ENCODE measurements at places on chromosomes 1 and 21.

DNA sequence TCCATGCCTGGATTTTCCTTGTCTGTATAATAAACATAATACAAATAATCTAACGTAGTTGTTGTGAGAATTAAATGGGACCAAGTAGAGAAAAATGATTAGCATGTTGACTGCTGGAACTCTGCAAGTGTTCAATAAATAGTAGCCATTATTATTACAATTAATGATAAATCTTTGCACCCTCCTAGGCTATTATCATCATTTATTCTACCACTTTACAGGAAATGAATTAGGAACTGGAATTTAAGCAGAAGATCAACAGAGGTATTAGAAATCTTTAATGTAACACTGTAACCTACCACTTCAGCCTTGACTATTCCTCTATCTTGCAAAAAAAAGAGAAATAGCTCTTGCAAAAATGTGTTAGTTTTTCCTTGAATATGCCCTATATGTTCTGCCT is 61.9 kb upstream of the TTC39A start:
- no peak for DNase-seq

GRCh38 chr21:20004367-20004766 is 993.8 kb upstream of the NCAM2 start:
- no peak for DNase-seq

- DNase-seq = no peak
These were observed 75.3 kb downstream of the PEX14 start for GRCh38 chr1:10549904-10550664.

DNA sequence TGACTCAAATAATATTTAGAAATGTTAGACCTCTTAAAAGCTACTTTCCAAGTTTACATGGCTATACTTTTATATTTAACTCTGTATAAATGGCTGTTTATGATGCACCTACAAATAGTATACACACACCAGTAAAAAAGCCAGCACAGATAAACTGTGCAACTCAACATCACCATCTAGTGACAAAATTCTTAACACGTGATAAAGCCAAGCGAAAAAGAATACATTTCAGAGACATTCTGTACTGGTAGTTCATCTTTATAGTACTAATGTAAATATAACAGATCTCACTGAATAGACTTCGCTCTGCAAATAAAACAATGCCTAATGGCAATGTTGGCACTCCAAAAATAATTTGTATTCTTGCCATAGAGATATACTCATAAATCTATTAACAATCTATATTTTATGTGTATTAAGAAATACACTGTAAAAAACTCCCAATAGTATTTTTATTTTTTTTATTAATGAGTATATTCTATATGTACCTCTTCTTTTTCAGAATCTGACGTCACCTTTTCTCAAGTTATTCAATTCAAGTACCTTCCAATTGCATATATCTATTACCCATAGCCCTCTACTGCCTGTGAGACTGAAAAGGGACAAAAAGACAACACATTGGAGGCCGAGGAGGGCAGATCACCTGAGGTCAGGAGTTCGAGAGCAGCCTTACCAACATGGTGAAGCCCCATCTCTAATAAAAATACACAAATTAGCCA is 100.2 kb downstream of the DPYD start:
- peak; percentile 85 for DNase-seq

DNA sequence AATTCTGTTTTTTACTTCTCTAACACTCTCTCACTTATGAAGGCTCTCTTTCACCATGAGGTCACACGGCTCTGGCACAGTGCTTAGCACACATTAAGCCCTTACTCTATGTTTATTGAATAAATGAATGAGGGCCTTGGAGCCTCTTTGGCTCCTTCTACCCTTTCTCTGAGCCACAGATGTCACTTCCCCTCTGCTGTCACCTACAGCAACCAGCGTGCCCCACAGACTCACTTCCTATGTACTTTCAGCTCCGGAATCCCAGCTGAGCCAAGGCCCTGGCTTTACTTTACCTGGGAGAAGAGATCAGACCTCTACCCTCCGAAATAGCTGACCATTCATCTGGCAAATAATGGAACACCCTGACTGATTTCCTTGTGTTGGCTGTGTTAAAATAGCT is 53.7 kb upstream of the HMCN1 start:
- no peak for DNase-seq

DNA sequence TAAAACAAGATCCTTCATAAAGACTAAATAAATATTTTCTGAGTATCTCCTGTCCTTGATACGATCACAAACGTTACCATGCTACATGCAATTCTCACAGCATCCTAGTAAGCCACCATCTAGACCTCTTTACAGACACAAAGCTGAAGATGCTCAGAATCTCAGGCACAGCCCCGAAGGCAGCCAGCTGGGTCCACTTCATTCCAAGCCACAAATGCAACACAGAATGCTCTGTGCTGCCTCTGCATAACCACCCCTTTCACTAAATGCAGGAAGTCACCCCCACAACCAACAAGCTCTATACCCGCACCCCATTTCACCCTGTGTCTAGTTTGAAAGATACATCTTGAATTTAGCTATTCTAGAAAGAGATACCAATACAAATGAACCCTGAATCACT is 12.9 kb downstream of the RCAN1 start:
- DNase-seq = no peak

GRCh38 chr1:195005338-195005737 is 1602.9 kb downstream of the KCNT2 start:
- DNase-seq = no peak

DNA sequence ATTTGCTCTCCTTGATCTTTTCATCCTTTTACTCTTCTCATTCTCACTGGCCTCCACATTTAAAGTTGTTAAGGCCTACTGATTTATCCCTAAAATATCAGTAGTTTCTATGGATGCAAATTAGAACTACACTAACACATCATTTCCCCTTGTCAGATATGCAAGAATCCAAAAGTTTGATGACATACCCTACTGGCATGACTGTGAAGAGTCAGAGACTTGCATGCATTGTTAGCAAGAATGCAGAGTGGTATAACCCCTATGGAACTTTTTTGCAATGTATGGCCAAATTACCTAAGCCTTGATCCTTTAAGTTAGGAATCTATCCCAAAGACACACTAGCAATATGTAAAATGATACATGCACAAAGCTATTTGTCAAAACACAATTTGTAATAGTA is 23.6 kb upstream of the HIVEP3 start:
- DNase-seq = no peak

DNA sequence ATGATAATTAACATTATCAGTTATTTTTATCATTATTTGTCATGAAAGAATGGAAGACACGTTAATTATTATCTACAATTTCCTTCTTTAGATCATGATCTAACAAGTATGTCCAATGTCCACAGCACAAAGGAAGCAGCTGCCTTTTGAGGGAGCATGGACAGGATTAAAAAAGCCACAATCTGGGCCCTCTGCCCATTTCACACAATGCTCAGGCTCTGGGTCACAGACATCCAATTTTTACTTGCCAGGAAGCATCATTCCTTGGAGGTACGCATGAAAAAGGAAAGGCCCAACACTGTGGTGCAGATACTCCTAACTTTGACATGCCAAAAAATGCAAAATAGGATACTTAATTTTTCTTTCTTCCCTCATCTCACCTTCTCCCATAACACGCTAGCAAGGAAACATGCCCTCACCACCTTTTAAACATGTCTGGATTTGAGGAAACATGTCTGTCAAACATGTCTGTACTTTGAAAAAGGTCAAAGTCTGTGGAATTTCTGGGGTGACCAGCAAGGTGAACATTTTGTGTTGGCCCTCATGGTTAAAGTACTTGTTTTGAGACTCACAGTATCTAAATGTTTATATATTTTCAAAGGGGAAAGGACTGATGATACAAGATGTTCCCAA is 40.0 kb downstream of the GADD45A start:
- no peak for DNase-seq

GRCh38 chr1:6483017-6483760 is 8.3 kb downstream of the PLEKHG5 start:
- DNase-seq = no peak

- DNase-seq = no peak
These were observed 105.3 kb downstream of the BCAR3 start for GRCh38 chr1:93576346-93576745.

DNA sequence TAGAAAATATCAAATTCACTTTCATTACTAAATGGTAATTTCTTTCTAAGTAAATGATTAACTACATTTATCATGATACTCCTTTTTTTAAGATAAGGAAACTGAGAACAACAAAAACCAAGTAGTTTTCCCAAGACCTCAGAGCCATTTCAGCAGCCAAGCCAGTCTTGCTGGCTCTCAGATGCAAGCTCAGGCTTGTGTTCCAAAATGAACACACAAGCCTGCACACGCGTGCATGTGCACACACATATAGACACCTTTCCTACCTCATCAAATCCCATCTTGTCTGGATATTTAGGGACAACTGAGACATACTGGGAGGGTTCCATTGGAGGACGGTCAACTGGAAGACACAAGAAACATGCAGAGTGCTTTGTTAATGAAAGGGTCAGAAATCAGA is 83.0 kb downstream of the COLGALT2 start:
- no peak for DNase-seq

GRCh38 chr1:107793896-107794453 is 171.0 kb downstream of the VAV3 start:
- DNase-seq = peak; percentile 35

GRCh38 chr1:208357644-208358507 is 113.7 kb upstream of the PLXNA2 start:
- DNase-seq = no peak

- no peak for DNase-seq
These were observed 43.7 kb downstream of the GTF2B start for GRCh38 chr1:88847643-88848042.

GRCh38 chr1:111225717-111226400 is 1.7 kb upstream of the CHI3L2 start:
- no peak for DNase-seq

- no peak for DNase-seq
These were observed 140.1 kb upstream of the DUSP10 start for GRCh38 chr1:221881805-221882581.

DNA sequence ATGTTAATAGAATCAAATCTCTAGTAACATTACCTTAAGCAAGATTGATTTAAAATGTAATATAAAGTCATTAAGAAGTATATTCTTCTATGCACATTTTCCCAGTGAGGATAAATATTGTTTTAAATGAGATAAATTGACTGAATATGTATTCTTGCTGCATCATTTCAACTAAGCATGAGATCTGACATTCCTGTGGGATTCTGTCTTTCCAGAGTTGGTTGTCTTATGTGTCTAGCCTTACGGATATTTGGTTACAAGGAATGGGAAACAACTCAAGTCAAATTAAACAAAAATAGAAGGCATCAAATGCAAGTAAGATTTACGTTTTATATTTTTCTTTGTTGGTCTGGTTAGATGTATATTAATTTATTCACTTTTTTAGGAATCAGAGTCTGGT is 287.5 kb downstream of the PTGER3 start:
- no peak for DNase-seq

- no peak for DNase-seq
These were observed 5.6 kb upstream of the S100A8 start for GRCh38 chr1:153396461-153396860.

- no peak for DNase-seq
These were observed 22.4 kb downstream of the NADK start for GRCh38 chr1:1755852-1756251.

DNA sequence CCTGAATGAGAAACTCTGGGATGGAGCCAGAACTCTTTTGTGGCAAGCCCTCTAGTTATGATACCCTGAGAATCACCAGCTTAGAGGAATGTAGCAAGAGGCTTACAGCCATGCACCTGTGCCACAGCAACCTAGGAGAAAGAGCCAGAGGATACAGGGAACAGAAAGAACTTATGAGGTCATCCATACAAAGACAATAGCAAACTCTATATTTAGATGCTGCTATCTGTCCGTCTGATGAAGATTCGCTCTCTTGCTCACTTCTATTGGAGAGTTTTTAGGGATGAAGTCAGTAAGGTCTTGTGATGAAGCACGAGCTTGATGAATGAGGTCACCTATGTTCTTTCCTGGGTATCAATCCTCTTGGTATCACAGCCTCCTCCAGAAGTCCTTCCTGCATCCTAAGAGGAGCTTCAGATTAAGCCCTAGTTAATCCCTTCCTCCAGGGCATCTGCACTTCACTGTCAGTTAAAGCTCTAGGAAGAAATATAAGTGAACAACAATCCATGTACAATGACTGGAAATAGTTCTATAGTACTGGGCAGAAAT is 185.6 kb downstream of the DAB1 start:
- DNase-seq = no peak

DNA sequence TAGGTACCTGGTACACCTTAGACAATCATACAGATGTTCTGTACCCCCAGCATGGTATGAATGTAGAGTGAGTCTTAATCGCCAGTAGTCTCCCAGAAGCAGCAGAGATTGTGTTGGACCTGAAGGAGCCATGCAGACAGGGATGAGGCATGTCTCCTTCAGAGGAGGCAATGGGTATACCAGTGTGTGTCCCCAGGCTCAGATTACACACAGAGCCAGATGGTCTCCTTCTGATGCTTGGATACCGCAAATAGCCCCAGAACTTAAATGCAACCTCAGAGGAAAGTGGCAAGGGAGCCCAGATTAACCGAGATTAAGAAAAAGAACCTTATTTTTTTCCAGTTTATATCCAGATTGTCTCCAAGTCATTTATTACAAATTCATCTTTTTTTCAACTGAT is 96.8 kb upstream of the C21orf91 start:
- DNase-seq = no peak

DNA sequence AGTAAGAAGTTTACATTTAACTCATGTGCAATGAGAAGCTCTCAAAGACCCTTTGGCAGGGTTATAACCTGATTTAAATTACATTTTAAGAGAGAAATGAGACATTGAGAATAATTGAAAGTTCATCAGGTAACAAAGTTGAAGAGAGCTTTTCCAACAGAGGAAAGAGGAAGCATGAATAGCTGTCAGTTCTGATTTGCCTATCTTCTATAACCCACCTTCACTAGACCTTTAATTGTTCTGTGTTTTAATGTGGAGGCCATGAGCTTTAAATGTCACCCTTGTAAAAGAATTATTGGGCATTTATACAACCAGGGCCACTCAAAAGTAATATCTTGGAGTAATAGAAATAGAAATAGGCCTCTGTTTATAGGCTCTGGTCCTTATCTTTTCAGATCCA is 9.3 kb upstream of the FCRL1 start:
- peak; percentile 75 for DNase-seq

DNA sequence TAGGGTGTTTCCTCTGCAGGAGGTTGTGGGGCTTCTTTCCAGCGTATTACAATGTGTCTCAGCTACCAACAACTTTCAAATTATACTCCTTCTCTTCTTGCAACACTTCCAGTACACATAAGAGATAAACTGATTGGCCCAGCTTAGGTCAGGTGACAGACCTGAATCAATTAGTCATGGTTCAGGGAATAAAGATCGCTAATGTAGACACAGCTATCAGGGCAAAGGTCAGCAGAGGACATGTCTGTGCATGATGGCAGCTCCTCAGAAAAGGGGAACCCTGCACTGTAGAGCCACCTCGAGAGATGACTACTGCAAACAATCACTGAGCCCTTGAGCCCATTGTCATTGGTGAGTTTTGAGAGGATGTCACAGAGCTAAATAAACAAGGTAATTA is 36.8 kb upstream of the PKN2 start:
- no peak for DNase-seq

DNA sequence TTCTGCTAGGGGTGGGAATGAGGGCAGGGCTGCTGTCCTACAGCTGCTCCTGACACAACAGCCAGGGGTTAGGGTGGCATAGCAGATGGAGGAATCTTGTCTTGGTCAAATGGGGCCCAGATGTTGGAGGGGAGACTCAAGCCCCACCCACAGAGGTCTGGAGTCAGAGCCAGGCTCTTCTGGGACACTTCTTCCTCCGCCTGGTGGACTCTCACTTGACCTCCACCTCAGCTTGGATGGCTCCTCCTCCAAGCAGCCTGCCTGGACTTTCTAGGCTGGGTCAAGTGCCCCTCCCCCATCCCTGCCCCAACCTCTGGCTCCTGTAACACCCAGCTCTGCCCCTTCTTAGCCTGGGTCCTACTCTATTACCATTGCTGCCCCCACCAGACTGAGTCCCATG is 35.5 kb downstream of the EPHA2 start:
- DNase-seq = no peak

All from Karpas-422 (cell line).